AG08396 (cell line): ENCODE measurements at places on chromosomes 4 and X.

DNA sequence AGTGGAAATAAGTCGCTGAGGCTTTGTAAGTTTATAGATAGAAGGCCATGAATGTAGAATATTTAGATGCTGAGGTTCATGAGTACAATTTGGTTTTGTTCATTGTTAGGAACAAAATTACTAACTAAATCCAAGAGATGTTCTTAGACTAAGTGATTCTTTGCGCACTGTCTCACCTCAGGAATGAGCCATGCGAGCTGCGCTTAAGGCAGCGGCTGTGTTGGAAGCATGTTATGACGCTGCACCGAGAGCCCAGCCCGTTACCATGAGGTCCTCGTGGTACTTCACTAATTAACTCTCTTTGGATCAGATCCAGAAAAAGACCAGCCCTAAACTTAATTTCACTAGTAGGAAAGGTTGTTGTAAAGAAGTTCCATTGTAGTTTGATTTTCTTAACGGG, 166.2 kb downstream of the RAPGEF2 start:
- DNase-seq: no peak

GRCh38 chrX:103734125-103734760, 23.5 kb downstream of the TMEM31 start:
- DNase-seq: no peak

DNA sequence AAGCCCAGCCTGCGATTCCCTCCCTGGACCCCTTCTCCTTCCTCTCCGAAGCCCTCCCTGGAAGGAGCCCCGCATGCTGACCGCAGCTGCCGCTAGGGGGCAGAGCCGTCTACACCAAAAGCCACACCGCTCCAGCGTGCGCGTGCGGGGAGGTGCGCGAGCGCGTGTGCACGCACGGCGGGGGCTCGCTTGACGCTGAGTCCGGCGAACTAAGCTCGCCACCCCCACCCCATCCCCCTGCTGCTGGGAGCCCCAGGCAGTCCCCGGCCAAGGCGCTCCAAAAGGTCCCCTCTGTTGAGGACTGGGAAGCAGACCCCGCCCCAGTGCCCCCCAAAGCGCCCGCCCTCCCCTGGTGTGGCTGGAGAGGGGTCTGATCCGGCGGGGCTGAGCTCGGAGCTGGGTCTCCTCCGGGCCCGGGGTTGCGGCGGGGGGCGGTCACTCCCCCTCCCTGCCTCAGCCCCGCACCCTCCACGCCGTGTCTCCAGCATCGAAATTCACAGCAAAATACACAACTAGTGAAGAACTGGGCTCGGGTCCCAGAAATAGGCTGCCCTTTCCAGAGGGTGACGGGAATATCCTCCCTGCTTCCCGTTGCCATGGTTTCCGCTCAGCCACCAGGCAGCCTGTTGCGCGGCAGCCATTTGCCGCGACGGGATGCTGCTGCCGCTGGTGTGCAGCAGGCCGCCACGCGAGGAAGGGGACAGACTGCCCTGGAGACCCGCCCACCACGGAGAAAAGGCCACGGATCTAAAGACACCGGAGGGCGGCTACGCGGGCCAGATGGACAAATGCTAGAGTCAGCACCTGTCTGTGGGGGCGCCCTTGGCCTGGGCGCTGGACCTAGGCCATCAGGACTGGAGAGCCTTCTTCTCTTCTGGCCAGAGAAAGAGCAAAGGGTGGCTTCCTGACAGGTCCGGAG, 11.2 kb upstream of the CCNQ start:
- DNase-seq: peak; percentile 74

DNA sequence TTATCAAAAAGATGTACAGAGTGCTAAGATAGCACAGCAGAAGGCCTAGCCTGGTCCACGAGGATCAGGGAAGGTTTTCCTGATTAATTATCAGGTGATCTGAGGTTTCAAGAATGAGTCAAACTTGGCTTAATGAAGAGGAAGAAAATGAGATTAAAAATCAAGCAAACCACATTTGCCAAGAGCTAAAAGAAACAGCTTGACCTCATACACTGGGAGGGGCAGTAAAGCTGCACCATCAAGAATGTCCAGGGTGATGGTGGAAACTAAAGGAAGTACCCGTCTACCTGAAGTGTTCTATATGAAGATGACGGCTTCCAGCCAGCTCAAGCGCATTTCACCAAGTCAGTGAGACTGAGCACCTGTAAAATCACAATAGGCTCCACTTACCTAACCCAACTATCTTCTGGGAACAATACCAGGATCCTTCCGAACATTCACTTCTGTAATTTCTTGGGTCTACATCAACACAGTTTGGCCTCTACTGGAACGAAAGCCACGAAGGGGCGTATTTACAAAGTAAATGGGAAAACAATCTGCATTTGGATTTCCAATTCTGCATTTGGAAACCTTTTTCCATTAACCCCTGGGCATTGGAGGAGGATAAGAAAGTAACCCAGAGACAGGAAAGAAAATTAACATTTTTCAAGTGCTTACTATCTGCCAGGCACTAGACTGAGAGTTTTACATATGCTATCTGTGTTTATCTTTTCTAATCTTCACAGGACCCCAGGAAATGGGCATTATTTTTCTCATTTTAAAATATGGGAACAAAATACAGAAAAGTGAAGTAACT, 114.0 kb upstream of the DCLK2 start:
- DNase-seq: no peak

DNA sequence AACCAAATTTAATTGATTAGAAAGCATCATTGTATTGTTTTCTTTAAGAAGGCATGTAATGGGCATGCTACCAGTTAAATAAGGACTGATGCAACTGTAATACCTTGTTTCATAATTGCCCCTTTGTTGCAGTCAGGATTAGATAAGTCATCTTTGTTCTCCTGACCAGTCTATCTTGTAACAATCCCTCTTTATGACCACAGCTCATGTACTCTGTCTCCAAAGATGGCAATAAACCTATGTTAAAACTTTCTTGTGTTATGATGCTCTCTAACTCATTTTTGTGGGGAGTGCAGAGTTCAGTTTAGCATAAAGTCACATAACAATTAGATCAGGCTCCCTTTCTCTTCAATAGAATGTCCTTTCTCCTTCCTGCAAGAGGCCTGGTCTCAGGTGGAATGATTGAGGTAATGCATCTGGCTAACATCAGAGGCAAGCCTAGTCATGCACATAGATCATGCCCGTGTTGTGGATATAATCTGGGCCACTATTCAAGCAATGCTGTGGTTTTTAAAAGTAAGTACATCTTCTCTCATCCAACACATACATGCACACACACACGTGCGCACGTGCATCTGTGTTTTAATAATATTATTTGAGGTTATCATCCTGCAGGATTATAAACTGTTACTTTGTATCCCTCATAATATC, 45.6 kb downstream of the TMEM154 start:
- DNase-seq: no peak

DNA sequence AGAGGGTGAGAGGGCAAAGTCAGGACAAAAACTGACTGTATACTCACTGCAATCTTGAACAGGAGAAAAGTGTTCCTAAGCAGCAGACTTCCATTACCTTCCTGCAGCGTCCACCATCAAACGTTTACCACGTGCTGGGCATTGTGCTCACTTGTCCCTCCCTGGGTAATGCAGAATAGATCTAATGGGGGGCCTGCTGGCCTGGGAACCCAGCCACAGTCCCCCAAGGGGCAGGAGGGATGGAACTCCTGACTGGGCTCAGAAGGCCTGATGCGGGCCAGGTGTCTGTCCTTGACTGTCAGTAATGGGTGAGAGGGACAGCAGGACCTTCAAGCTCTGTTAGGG, 37.6 kb upstream of the FAM156A start:
- DNase-seq: no peak

- DNase-seq: peak; percentile 24
Observed at GRCh38 chr4:153634738-153635353, 49.2 kb upstream of the TLR2 start.

- DNase-seq: peak; percentile 6
Observed at GRCh38 chrX:42290608-42291007, 367.3 kb upstream of the CASK start.

DNA sequence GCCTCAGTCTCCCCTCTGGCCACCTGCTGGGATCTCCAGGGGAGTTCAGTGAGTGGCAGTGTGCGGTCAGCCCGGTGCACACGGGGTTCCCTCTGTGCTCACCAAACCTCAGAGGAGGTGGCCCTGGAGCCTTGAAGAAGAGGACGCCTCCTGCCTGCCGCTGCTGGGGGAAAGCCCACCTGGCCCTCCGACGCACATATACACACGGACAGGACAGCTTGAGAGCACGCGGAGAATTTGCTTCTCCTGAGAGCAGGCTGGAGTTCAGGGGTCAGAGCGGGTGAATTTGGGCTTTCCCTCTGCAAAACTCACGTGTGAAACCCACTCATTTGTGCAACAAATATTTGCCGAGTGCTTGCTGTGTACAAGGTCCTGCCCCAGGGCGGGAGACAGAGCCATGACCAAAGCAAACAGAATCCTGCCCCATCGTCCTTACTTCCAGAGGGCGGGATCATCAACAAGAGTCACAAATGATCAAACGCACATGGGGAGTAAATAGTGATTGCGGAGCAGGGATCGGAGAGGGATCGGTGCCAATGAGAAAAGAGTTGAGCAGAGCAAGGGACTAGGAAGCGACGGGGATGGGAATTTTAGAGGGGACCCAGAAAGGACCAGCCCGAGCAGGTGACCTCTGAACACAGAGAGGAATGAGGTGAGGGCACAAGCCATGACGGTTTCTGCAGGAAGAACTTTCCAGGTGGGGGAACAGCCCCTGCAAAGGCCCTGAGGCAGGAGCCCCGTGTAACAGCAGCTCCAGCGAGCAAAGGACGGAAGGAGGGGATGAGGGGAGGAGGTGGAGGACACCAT, 17.6 kb downstream of the BLOC1S4 start:
- no peak for DNase-seq

- no peak for DNase-seq
Observed at GRCh38 chr4:10535912-10536311, 78.7 kb upstream of the ZNF518B start.

DNA sequence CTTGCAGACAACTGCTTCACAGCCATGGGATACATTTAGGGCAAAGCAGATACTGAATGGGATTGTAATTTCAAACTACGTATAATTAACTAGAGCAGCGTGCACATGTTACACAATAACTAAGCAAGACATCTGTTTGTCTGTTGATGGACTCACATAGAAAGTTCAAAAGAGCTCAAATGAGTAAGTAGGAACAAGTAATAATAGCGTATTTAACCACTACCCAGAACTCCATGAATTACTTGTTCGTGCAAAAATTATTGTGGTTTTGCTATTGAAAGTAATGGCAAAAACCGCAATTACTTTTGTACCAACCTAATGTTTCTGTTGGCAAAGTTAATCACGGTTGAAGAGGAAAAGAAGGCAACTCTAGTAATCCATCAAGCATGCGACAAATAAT, 825.4 kb downstream of the PCDH18 start:
- DNase-seq: no peak

DNA sequence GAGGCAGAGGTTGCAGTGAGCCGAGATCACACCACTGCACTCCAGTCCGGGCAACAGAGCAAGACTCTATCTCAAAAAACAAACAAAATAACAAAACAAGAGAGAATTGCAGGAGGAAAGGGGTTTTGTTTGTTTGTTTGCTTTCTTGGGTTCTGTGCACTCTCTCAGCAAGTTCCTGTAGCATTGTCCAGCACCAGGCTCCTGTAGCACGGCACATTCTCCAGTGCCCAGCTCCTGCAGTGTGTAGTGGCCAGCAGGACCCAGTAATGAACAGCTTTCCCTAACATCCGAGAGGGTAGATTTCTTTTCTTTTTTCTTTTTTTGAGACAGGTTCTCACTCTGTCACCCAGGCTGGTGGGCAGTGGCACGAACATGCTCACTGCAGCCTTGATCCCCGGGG, 60.5 kb upstream of the USP9X start:
- DNase-seq: no peak

- no peak for DNase-seq
Observed at GRCh38 chrX:44003975-44004374, 30.8 kb upstream of the NDP start.

DNA sequence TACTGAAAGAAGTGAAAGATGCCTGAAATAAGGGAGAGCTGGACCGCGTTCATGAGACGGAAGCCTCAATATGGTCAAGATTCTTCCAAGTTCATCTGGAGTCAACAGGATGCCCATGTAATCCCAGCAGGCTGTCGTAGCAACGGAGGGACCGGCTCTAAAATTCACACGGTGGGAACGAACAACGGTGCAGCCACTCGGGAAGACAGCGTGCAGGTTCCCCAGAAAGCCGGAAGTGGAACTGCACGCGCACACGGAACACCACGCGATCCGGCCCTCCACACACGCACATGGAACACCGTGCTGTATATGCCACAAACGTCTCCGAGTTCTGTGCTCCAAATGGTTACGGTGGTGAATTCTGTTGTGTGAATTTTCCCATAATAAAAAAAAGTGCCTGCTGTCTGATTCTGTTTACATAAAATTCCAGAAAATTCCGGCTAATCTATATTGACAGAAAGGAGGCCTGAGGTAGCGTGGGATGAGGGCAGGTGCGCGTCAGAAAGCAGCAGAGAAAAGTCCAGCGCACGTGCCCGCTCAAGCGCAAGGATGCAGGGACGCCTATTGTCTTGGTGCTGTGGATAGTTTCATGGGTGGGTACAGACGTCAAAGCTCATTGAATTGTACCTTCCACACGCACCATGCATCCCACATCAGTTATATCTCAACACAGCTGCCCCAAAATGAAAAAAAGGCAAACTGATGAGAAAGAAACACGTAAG, 31.2 kb downstream of the PPP2R3B start:
- no peak for DNase-seq

GRCh38 chr4:149973181-149973580, 105.1 kb upstream of the DCLK2 start:
- DNase-seq: no peak

GRCh38 chrX:136759968-136760367, 20.8 kb downstream of the ARHGEF6 start:
- DNase-seq: no peak

DNA sequence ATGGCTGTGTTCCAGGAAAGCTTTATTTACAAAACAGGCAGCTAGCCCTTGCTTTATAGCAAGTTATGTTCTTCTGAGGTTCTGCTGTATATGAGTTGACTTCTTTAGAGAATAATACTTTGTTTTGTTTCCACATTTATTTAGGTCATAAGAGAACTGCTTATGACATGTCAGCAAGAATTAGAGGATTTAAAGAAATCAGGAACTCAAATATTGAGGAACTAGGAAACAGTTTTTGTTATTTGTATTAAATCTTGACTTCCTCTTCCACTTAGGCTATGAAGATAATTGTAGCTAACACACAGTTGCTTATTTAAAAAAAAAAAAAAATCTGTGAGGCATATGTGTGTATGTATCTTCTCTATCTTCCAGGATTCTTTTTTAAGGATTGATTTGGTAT, 14.3 kb downstream of the ZRSR2 start:
- no peak for DNase-seq

GRCh38 chr4:122086338-122087065, 65.6 kb upstream of the BLTP1 start:
- no peak for DNase-seq

GRCh38 chr4:127055357-127055756, 577.4 kb upstream of the INTU start:
- peak; percentile 16 for DNase-seq

GRCh38 chr4:106595906-106596305, 227.3 kb upstream of the GIMD1 start:
- no peak for DNase-seq
